ENCODE measurements at places on chromosomes 12 and 14. TPM values are rescaled to one million over a fixed set of nuclear protein-coding genes. Genes with fewer than 3 reads are reported as not detected.

Gene LRTM2
- total RNA-seq: not detected

Gene TMEM120B
- 8.6 TPM for total RNA-seq

GRCh38 chr12:125151284-125151683, 86.0 kb downstream of the AACS start:
- no peaks in the 10 kb centered on the region for H3K36me3 ChIP-seq
- no peak for DNase-seq
- H3K4me3 ChIP-seq: no peak overlapping the region
- H3K27me3 ChIP-seq: no peaks in the 10 kb centered on the region

DNA sequence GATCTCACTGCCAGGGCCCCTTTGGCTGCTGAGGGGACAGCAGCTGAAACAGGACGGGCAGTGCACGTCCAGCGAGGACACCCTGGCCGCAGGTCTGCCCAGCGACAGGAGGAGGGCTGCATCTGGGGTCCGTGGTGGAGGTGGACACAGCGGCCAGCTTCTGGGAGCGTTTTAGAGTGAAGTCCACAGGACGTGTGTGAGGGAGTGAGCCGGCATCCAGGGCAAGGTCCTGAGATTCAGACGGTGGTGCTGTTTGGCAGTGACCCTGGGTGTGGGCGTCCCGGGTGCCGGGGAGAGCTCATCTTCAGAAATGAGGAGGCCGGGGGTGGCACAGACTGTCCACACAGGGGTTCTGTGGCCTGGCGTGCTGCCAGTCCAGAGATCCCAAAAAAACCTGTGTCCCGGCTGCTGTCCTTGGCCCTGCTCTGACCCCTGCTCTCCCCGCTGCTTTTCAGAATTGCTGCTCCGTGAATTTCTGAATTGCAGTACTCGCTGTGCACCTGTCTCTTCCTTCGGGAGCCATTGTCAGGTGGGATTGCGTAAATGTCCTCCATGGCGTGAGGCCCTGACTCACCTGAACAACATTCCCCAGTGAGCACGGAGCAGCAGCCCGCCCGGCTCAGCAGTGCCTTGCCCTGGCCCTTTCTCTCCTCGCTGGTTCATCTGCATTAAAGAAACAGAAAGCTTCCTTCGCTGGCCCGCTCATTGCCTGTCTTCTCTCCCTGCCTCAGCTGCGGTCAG, 183.5 kb upstream of the C14orf180 start:
- H3K4me3 ChIP-seq: no peak overlapping the region
- no peak overlapping the region for H3K27ac ChIP-seq
- DNase-seq: no peak
- H3K36me3 ChIP-seq: no peaks in the 10 kb centered on the region
- H3K4me1 ChIP-seq: no peaks in the 10 kb centered on the region

DNA sequence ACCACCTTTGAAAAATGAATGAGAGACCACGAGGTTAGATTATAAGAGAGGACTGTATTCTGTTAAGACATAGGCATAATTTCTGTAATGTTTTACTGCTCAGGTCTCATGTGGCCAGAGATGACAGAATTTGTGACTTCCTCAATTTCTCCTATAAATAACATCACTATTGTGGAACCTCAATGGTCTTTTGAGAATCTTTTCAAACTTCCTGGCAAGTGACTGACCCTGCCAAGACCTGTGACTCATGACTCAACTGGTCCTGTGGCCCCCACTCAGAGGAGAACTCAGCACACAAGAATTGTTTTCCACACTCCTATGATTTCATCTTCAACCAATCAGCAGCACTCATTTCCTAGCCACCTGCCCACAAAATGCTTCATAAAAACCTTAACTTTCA, 508.2 kb upstream of the ATP2B1 start:
- H3K27ac ChIP-seq: no peak overlapping the region
- H3K4me1 ChIP-seq: no peaks in the 10 kb centered on the region
- DNase-seq: no peak

GRCh38 chr14:99036611-99037293, 235.2 kb downstream of the BCL11B start:
- peak overlapping the region; percentile 69 for H3K27ac ChIP-seq
- H3K36me3 ChIP-seq: no peaks in the 10 kb centered on the region
- no peaks in the 10 kb centered on the region for H3K27me3 ChIP-seq
- H3K4me3 ChIP-seq: no peak overlapping the region

Gene GPRC5D
- total RNA-seq: not detected

Gene ACOT4
- 1.7 TPM for total RNA-seq

- H3K36me3 ChIP-seq: no peaks in the 10 kb centered on the region
- DNase-seq: no peak
- H3K27ac ChIP-seq: no peak overlapping the region
- no peak overlapping the region for H3K4me3 ChIP-seq
- H3K27me3 ChIP-seq: no peaks in the 10 kb centered on the region
These were observed 71.8 kb upstream of the GZMB start for GRCh38 chr14:24705840-24706239.

Gene RERGL
- total RNA-seq: not detected

DNA sequence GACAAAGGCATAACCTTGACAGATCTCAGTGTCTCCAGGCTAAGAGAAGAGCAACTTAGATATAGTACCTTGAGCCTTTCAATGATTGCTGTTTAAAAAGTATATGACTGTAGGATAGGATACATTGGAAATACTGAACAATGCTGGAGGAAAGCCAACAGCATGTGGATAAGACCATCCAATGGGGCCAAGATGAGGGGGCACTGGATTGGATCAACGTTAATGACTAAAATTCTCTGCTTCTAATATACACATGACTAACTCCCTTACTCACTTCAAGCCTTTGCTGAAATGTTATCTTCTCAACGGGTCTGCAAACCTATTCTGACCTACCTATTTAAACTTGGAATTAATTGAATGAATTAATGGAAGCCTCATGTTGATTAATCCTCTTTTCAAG, 354.9 kb downstream of the RAD51B start:
- no peak overlapping the region for H3K4me3 ChIP-seq
- no peak overlapping the region for H3K27ac ChIP-seq
- DNase-seq: peak; percentile 51
- no peaks in the 10 kb centered on the region for H3K36me3 ChIP-seq
- H3K4me1 ChIP-seq: no peaks in the 10 kb centered on the region

GRCh38 chr12:77940567-77940966, 109.9 kb downstream of the NAV3 start:
- DNase-seq: peak; percentile 74
- peak overlapping the region; percentile 56 for H3K4me3 ChIP-seq
- H3K36me3 ChIP-seq: no peaks in the 10 kb centered on the region

Gene PLBD1
- 5.4 TPM for total RNA-seq

Gene GPR162
- 11.8 TPM for total RNA-seq

Gene TMEM121
- 8.0 TPM for total RNA-seq

Gene PRDM4
- 22.5 TPM for total RNA-seq

- H3K4me3 ChIP-seq: no peak overlapping the region
- DNase-seq: no peak
- H3K27me3 ChIP-seq: no peaks in the 10 kb centered on the region
- H3K36me3 ChIP-seq: no peaks in the 10 kb centered on the region
- no peaks in the 10 kb centered on the region for H3K4me1 ChIP-seq
These were observed 191.3 kb upstream of the TBX3 start for GRCh38 chr12:114875313-114875712.

Gene CLEC1B
- total RNA-seq: not detected

DNA sequence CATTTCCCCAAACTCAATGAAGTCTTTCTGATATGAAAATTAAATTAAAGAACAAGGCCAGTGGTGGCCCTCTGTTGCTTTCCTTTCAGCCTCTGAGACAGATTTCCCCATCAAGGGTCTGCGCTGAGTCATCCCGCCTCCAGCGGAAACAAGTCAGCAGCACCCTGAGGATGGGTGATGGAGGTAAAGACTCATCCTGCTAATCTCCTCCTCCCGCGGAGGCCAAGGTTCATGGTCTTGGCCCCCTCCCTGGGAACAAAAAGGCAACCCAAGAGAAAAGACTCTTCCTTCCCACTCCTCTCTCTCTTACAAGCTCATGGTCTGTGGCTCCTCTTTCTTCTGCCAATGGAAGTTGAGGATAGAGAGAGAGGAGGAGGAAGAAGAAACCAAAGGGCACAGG, 9.0 kb upstream of the NUMB start:
- DNase-seq: peak; percentile 61
- H3K27ac ChIP-seq: peak overlapping the region; percentile 46
- H3K27me3 ChIP-seq: no peaks in the 10 kb centered on the region
- H3K4me3 ChIP-seq: no peak overlapping the region

Gene LGR5
- not detected for total RNA-seq

GRCh38 chr12:109592195-109592904, 18.8 kb downstream of the MVK start:
- no peaks in the 10 kb centered on the region for H3K4me1 ChIP-seq
- H3K27ac ChIP-seq: no peak overlapping the region
- H3K36me3 ChIP-seq: peaks cover 9% of the 10 kb centered on the region

DNA sequence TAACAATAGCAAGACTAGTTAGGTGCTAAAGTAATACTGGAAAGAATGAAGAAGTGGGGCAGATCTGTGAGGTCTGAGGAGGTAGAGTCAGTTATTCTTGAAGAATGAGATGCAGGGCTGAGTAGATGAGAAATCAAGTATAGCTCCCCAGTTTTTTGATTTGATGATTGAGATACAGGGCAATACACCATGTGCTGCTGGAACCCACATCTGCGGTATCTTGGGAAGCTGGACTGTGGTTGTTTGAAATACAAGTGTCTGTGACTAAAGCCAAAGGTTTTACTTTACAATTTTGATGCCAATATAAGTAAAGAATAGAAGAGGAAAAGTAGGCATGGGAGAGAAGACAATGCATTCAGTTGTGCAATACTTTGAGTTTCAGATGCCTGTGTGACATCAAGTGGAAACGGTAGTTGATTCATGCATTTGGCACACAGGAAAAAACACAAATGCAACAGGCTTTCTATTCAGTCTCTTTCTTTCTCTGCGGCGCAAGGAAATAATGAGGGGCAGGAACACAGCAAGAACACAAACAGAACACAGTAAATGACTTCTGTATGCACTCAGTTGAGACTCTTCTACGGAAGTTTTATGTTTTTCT, 190.2 kb upstream of the SLC38A2 start:
- peaks cover 2% of the 10 kb centered on the region for H3K4me1 ChIP-seq
- no peak overlapping the region for H3K27ac ChIP-seq
- H3K27me3 ChIP-seq: no peaks in the 10 kb centered on the region

Gene FOXA1
- total RNA-seq: under 0.01 TPM

Gene TAS2R14
- total RNA-seq: 2.1 TPM

- H3K4me3 ChIP-seq: no peak overlapping the region
- no peaks in the 10 kb centered on the region for H3K27me3 ChIP-seq
- H3K36me3 ChIP-seq: no peaks in the 10 kb centered on the region
- no peaks in the 10 kb centered on the region for H3K4me1 ChIP-seq
These were observed 24.0 kb downstream of the DICER1 start for GRCh38 chr14:95133282-95133681.

- no peaks in the 10 kb centered on the region for H3K27me3 ChIP-seq
- no peak overlapping the region for H3K4me3 ChIP-seq
- no peaks in the 10 kb centered on the region for H3K36me3 ChIP-seq
- H3K27ac ChIP-seq: no peak overlapping the region
- peak; percentile 21 for DNase-seq
These were observed 48.4 kb downstream of the CSRP2 start for GRCh38 chr12:76830436-76830835.

- H3K27ac ChIP-seq: no peak overlapping the region
- no peak overlapping the region for H3K4me3 ChIP-seq
- no peaks in the 10 kb centered on the region for H3K36me3 ChIP-seq
- DNase-seq: peak; percentile 68
- no peaks in the 10 kb centered on the region for H3K27me3 ChIP-seq
These were observed 11.4 kb upstream of the BCAT1 start for GRCh38 chr12:24960222-24960855.

DNA sequence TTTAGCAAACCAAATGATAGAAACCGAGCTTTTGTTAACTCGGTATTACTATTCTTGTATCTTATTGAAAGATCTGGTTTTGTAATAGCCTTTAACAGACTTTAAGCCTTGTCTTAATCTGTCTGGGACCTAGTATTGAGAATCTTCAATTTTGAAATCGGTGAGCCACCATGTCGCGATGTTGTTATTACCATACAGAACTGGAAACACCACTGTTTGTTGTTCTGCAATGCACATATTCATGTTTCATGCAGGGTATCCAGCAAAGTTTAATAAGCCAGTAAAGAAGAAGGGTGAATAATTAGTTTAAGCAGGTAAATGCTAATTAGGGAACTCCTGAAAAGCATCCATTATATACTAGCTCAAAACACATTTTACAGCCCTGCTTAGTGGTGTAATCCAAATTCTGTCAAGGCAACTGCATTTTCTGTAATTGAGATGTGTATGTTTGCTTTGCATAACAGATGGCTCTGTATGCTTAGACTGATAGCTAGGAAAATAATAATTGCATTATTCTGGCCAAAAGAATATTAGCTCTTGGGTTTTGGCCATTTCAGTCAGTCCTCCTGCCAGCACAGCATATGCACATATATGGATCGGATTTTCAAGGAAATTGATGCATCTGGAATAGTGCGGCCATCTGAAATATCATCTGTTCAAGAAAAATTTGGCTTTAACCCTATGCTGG, 389.2 kb downstream of the EGLN3 start:
- H3K36me3 ChIP-seq: no peaks in the 10 kb centered on the region
- no peak for DNase-seq
- no peaks in the 10 kb centered on the region for H3K27me3 ChIP-seq
- no peaks in the 10 kb centered on the region for H3K4me1 ChIP-seq
- no peak overlapping the region for H3K27ac ChIP-seq
- H3K4me3 ChIP-seq: no peak overlapping the region

GRCh38 chr14:93239869-93240677, 33.0 kb downstream of the UBR7 start:
- H3K27ac ChIP-seq: no peak overlapping the region
- H3K4me3 ChIP-seq: no peak overlapping the region
- peak; percentile 78 for DNase-seq
- H3K4me1 ChIP-seq: peaks cover 2% of the 10 kb centered on the region
- no peaks in the 10 kb centered on the region for H3K27me3 ChIP-seq
- peaks cover 4% of the 10 kb centered on the region for H3K36me3 ChIP-seq

Gene BBS10
- 31.0 TPM for total RNA-seq

DNA sequence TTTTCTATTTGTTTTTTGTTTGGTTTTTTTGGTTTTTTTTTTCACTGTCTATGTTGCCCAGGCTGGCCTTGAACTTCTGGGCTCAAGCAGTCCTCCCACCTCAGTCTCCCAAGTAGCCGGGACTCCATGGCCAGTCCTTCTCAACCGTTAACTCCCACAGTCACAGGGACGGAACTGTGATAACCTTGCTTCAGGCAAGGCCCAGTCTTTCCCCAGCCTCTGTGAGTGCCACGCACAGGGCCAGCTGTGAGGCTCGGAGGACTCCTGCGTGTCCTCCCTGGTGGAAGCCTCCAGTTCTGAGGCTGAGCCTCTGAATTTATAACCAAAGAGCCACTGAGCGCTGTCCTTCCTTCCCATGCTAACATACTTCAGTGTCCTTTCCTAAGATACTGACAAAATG, 23.7 kb downstream of the PSMC1 start:
- no peak overlapping the region for H3K27ac ChIP-seq
- no peak for DNase-seq
- peaks cover 9% of the 10 kb centered on the region for H3K36me3 ChIP-seq

- H3K27me3 ChIP-seq: no peaks in the 10 kb centered on the region
- H3K36me3 ChIP-seq: peaks cover 15% of the 10 kb centered on the region
- peak overlapping the region; percentile 95 for H3K27ac ChIP-seq
- H3K4me3 ChIP-seq: no peak overlapping the region
- peaks cover 38% of the 10 kb centered on the region for H3K4me1 ChIP-seq
These were observed 33.6 kb downstream of the SSH1 start for GRCh38 chr12:108823804-108824203.

- DNase-seq: peak; percentile 67
- H3K27ac ChIP-seq: no peak overlapping the region
These were observed 84.5 kb upstream of the KCNA1 start for GRCh38 chr12:4825011-4825858.
